ENCODE measurements at places on chromosomes 5 and 9. TPM values are rescaled to one million over a fixed set of nuclear protein-coding genes. Genes with fewer than 3 reads are reported as not detected.

DNA sequence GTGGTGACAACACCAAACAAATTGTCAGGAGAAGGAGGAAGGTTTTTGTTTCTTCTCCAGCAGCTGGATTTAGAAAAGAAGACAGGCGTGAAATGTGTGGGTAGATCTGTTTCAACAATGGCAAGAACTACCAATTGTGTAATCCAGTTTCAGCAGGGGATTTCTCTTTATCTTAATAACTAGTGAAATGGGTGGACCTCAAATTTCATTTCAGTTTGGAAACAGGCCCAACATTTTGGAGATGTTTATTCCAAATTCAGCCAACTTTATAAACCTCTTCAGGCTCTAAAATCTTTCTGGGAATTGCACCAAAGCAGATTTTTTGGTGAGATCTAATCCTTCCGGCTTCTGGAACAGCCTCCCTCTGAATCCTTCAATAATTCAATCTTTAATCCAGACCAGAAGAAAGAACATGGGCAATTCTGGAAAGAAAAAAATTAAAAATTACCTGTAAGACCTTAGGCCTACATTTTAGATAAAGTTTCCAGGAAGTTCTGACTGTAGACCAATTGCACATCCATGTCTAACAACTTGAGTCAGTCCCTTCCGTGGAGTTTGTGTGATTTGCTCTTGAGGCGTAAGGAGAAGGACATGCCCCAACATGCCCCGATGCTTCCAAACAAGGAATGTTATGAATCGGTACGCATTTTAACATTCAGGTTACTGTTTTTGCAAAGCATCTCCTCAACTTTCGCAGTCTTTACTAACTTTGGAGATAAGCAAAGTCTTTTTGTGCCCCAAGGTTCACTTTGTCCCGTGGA lies 423.6 kb downstream of the IRX1 start:
- no peak for DNase-seq

Gene TMEM141
- total RNA-seq: 69.8 TPM

DNA sequence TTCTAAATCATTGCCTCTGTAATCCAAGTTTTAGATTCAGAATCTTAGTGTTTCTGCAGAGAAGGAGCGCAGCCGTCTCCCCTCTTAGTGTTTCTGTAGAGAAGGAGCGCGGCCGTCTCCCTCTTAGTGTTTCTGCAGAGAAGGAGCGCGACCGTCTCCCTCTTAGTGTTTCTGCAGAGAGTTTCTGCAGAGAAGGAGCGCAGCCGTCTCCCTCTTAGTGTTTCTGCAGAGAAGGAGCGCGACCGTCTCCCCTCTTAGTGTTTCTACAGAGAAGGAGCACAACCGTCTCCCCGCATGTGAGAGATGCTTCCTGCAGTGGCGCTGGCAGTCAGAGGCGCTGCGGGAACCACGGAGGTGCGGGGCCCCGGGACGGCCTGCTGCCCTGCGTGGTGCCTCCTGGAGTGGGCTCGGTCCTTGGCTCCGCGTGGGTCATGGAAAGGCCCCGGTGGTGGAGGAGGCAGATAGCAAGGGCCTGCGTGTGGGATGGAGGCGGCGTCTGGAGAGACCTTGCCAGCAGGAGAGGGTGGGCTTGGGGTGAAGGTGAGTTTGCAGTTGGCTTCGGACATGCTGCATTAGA lies 10.9 kb downstream of the CEP72 start:
- DNase-seq: no peak

Gene FOXE1
- 0.04 TPM for total RNA-seq

DNA sequence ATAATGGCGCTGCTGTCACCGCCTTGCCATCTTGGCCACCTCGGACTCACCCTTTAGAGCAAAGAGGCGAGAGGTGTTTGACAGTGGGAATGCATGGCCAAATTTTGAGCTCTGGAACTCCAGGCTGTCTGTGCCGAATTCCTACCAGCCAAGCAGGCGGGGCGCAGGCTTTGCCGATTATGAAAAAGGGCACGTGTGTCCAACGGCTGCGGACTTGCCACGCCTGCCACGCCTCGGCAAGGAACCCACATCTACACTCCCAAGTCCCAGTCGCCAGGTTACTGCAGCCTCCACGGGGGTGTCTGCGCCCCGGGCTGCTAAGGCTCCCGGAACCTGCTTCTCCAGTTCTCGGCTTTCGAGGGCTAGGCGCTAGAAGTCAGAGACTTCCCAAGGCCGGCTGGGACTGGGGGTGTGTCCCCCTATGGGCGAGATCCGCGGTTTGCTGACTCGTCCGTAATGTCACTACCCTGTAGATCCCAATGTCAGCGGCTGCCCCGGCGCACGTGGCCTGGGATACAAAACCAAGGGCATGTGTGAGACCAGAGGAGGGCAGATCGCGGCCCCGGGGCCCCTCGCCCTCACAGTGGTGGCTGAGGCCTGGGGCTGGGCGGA lies 2.8 kb downstream of the NPR3 start:
- DNase-seq: no peak

Measured in kidney epithelial cell (primary cell).